Hepatocyte (in vitro differentiated cells): ENCODE measurements at places on chromosomes 2 and 18. TPM values are rescaled to one million over a fixed set of nuclear protein-coding genes. Genes with fewer than 3 reads are reported as not detected.

Gene FSIP2
- total RNA-seq: 8.6 and 9.4 TPM in 2 replicates

GRCh38 chr2:234060236-234060635, 9.7 kb downstream of the SPP2 start:
- no peak for DNase-seq
- H3K27me3 ChIP-seq: no peaks in the 10 kb centered on the region
- H3K36me3 ChIP-seq: no peaks in the 10 kb centered on the region
- no peaks in the 10 kb centered on the region for H3K4me1 ChIP-seq
- no peak overlapping the region for H3K4me3 ChIP-seq

DNA sequence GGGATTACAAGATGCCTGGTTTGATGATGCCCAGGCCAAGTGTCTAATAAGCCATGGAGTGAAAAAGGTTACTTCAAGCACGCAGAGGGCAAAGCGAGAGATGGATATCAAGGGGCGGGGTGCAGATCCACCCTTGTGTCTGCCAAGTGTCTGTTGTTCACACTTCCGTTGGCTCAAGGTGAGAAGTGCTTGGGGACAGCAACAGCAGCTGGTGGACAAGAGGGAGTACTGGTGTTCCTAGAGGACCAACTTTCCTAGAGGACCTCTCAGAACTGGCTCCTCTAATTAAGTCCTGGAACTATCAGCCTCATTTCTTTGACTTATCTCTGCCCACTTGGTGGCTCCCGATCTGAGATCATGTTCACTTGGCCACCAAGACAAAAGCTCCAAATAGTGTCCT, 299.1 kb downstream of the PRKCE start:
- no peaks in the 10 kb centered on the region for H3K4me1 ChIP-seq
- H3K4me3 ChIP-seq: no peak overlapping the region
- no peaks in the 10 kb centered on the region for H3K36me3 ChIP-seq
- DNase-seq: no peak

GRCh38 chr2:191617575-191617974, 60.4 kb upstream of the NABP1 start:
- H3K27me3 ChIP-seq: no peaks in the 10 kb centered on the region
- H3K4me1 ChIP-seq: no peaks in the 10 kb centered on the region
- DNase-seq: no peak
